ENCODE measurements at places on chromosomes 12 and 14. TPM values are rescaled to one million over a fixed set of nuclear protein-coding genes. Genes with fewer than 3 reads are reported as not detected.

Gene FGD4
- total RNA-seq = 55.5 TPM

Gene BIN2
- 15.6 TPM for total RNA-seq

Gene AMDHD1
- 1.2 TPM for total RNA-seq

Gene PLEKHG3
- total RNA-seq = 127 TPM

Gene TRMT5
- 17.5 TPM for total RNA-seq

Gene CDCA3
- 1.3 TPM for total RNA-seq

Gene RTL1
- not detected for total RNA-seq

Gene TPPP2
- not detected for total RNA-seq

Gene CCDC38
- 0.31 TPM for total RNA-seq

Gene SYCP3
- 0.25 TPM for total RNA-seq

Gene SLC2A14
- not detected for total RNA-seq

Gene TRPV4
- 6.0 TPM for total RNA-seq

Gene DTX1
- total RNA-seq = 4.9 TPM

Measured in kidney (tissue), 22 donors.